ENCODE measurements at places on chromosomes 2 and 18.

GRCh38 chr2:235116885-235117492 is 165.2 kb downstream of the SH3BP4 start:
- DNase-seq, result no peak

DNA sequence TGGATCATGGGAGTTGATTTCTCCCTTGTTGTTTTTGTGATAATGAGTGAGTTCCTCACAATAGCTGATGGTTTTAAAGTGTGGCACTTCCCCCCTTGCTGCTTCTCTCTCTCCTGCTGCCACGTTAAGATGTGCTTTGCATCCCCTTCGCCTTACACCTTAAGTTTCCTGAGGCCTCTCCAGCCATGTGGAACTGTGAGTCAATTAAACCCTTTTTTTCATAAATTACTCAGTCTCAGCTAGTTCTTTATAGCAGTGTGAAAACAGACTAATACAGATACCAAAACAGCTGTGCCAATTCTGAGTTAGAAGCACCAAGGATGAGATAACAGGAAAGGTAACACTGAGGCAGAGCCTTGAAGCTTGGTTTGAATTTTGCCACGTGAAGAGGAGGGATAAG is 44.7 kb downstream of the ITSN2 start:
- DNase-seq, result no peak

DNA sequence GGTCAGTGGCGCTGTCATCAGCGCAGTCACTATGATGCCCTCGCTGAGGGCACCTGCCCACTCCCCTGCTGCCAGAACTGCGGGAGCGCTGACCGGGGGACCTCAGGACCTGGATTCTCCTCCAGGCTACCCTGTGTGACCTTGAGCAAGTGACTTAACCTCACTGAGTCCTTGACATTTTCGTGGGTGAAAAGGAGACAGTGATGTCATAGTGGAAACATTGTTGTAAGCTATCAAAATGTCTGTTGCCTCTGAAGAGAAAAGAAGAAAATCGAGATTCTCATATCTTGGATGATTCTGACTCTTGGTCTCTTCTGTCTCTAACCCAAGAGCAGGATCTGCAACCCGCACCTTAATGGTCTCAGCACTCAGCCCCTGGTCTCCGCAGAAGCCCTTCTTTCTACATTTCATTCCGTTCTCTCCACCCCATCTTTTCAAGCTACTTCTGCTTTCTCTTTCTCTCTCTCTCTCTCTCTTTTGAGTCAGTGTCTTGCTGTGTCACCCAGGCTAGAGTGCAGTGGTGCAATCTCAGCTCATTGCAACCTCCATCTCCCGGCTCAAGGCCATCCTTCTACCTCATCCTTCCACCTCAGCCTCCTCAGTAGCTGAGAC is 978 bp upstream of the TUBA4A start:
- no peak for DNase-seq

DNA sequence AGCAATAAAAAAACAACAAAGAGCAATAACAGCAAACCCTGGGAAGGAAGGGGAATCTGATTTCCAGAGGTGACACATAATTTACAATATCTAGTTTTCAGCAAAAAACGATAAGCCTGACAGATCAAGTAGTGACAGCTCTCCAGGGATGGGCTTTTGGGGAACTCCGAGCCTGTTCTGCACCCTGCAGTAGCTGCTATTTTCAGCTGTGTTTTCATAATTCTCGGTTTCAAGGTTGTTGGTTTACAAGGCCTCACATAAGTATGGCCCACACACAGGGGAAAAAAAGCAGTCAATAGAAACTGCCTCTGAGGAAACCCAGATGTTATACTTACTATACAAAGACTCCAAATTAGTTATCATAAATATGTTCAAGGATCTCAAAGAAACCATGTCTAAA is 67.7 kb upstream of the CTLA4 start:
- no peak for DNase-seq

- DNase-seq, result no peak
Observed at GRCh38 chr2:36044411-36044810, 311.2 kb upstream of the CRIM1 start.

DNA sequence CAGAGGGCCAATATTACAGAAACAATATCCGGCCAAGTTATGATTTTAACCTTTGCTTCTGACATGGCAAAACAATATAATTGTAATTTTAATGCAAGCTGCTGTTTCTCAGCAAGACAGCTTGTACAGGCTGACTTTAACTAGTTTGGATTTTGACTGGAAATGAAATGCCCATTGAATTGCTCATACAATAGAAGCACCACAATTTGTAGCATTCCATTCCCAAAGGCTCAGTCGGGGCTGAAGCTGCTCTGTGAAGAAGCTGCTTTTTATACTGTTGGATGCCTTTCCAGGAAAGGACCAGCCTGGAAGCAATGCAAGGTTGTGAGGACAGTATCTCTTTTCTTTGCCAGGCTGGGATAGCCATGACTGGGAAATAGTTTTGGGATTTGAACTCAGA is 677.0 kb upstream of the FANCL start:
- DNase-seq, result no peak

All from hippocampal formation (tissue), 2 donors.